ENCODE measurements at places on chromosomes 6 and 20.

DNA sequence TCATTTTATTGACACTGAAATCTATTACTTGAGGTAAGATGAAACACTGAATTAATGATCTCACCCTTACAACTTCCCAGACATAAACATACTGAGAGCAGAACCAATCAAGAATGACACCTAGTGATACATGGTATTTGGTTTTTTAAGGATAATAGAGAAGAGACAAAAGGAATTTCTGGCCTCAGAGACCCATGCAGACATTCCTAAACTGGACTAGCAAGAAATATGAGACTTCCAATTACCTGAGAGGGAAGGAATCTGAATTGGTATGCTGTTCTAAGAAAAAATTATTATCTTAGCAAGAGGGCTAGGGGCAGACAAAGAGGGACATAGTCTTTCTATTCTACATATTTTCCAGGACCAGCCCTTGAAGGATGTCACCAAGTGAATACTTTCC is 141.1 kb downstream of the BMP5 start:
- no peak for DNase-seq

DNA sequence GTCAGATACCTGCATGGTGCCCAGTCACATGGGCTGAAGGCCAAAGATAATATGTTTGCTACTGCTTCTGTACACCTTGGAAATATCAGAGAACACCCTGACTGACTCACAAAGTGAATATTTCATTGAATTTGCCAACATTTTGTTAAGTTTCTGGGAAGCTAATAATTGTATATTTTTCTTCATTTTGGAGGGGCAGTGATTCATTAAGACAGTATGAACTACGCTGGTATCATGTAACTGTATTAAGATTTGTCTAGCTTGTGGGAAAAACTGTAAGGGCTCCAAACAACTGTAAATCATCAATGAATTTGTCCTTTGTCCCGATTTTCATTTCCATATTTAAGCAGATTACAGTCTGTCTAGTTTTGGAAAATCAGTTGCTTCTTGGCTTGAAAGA is 102.3 kb upstream of the CCN2 start:
- DNase-seq = no peak

GRCh38 chr20:54132612-54133433 is 41.0 kb downstream of the CYP24A1 start:
- DNase-seq = no peak

GRCh38 chr20:22630701-22631100 is 46.3 kb upstream of the FOXA2 start:
- DNase-seq = no peak

GRCh38 chr6:106533054-106533453 is 96.2 kb downstream of the RTN4IP1 start:
- no peak for DNase-seq

GRCh38 chr6:132445201-132445951 is 44.1 kb upstream of the MOXD1 start:
- no peak for DNase-seq

GRCh38 chr20:59164686-59165391 is 1.2 kb downstream of the ZNF831 start:
- no peak for DNase-seq

DNA sequence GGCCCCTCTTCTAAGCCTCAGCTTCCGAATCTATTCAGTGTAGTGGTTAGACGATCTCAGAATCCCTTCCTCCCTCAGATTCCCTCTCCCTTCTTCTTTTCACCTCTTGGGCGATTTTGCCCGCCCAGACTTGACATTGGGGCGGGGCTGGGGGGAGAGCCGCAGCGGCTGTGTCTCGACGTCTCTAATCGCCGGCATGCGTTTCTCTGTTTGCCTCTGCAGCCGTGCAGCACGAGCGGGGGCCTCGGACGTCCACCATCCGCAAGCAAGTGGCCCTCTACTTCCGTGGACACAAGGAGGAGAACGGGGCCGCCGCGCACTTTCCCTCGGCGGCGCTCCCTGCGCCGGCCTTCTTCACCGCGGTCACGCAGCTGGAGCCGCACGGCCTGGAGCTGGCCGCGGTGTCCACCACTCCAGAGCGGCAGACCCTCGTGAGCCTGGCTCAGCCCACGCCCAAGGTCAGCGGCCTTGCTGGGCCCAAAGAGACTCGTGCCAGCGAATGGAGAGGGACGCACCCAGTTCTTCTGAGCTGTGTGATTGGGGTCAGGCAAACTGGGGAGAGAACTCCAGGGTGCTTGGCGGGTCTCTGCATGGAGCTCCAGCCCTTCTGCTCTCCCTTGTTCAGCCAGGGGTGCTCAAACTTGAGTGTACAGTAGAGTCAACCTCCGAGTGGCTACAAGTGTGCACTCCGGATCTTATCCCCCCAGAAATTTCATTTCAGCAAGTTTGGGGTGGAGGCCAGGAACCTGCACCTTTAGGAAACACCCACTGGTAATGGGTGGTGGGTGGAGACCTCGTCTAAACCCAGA is 10.7 kb downstream of the NR2E1 start:
- DNase-seq = no peak

GRCh38 chr20:60641879-60642447 is 610.1 kb upstream of the CDH4 start:
- DNase-seq = no peak

DNA sequence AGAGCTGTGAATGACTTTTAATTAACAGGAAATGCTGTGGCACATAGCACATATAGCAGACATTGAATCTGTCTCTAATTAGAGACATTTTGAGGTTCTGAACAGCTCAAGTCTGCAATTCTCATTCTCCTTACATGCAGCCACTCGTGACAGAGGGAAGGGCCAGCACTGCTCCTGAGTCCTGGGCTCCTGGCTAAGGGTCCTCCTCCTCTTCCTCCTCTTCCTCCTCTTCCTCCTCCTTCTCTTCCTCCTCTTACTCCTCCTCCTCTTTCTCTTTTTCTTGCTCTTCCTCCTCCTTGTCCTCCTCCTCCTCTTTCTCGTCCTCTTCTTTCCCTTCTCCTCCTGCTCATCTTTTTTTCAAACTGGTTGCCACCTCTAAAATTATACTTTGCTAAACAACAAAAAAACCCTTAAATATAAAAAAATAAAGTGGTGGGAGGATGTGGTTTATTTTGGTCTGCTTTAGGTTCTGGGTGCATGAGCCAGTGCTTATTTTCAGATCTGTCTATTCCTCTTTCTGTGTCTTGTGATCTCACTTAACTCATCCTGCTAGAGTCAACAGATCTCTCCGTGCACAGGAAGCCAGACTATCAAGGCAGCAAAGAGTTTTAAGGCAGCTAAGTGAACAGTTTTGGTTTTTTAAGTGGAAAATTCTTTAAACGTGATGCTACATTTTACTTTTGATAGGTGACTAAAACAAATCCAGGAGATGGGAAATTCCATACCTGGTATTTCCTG is 159.3 kb downstream of the CD83 start:
- no peak for DNase-seq

DNA sequence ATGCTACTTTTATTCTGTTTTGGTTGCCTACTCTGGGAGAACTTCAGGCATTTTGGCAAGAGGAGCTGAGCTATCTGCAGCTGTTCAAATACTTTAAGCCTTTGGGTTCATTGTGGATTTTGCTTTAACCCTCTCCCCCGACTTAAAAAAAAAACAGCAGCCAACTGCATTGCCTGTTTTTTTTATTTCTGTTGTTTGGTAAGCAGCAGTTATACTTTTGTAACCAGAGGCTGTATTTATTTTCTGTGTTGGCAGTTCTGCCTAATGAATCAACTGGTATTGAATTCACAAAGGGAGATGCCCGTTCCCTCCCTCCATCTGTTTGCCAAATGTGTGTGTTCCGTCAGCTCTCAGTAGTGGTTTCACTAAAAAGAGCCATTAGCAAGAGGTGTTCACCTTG is 484.0 kb downstream of the UTRN start:
- DNase-seq = no peak

GRCh38 chr6:3165631-3166534 is 8.5 kb upstream of the TUBB2A start:
- no peak for DNase-seq

GRCh38 chr6:43669922-43670622 is 17.5 kb downstream of the MRPS18A start:
- no peak for DNase-seq

DNA sequence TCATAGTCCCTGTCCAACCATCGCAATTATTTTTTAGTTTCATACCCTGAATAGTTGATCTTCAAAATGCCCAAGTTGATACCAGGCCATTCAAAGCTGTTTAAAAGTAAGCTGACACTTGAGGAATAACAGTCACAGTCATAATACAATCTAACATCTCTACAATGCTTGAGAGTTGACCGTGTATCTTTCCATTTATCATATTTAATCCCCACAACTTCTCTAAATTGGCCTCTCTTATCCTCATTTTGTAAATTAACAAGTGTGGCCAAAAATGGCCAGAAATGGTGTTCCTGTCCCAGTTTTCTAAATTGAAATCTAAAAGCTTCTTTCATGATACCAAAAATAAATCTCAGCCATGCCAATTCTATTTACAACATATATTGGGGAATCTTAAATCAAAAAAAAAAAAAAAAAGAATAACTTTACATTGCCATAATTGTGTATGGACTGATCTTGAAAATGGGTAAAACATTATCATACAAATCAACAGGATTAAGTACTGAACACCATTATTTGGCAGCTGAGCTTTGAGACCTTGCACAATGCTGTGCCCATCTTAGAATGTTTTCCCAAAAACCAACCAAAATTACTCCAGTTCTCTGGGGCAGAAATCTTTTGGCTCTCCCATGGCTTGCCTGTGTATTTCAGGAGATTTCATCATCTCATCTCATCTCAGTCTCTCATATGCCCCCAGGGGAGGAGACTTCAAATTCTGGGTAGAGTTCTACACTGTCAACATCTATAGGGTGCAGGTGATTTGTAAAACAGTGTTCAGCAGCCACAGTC is 448.7 kb upstream of the JARID2 start:
- DNase-seq = no peak

DNA sequence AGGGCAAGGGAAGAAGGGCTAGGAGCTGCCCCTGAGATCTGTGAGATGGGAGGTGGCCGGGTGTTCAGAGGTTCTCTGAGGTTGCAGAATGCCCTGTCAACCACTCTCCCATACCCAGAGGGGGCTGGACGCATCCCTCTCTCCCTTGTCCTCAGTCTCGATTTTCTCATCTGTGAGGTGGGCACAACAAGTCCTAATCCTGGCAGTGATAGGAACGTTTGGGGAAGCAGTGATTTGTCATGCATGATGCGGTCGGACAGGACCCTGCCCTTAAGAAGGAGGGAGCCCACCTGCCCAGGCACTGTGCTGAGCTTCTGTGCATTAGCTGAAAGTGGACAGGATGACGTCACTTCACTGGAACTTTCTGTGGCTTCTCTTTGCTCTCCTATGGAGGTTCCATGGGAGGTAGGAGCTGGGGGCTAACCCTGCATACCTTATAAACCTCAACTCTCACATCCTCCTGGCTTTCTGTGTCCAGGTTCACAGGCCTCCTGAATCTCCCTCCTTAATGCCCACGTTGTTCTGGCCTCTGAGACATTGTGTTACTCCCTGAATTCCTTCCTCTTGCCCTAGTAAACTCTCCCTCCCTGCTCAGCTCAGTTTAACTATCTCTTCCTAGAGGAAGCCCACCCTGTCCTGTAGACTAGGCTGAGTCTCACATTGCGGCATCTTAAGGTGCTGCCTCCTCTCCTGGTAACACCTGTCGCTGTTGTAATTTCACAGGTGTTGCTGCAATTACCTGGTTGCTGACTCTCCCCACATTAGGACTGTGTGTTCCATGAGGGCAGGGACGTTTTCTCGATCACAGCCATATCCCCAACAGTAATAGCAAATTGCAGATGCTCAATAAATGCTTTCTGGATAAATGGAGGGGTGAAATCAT is 30.1 kb upstream of the CSNK2A1 start:
- no peak for DNase-seq

GRCh38 chr6:133973109-133973971 is 20.3 kb downstream of the TBPL1 start:
- no peak for DNase-seq

DNA sequence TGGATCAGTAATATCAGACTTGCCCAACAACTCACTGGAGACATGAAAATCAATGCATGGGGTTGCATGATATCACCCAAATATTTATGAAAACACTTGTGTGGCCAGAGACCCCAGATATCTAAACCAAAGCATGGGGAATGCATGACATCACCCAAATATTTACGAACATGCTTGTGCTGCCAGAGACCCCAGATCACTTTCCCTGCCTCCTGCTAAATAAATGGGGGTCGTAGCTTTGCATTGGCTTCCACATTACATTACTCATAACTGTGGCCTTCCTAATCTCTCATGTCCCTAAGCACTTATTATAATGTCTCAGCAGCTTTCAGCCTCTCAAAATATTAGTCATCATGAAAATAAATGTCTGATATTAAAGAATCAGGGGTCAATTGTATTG is 838.0 kb upstream of the DEFB115 start:
- DNase-seq = no peak

GRCh38 chr20:3787324-3788014 is 929 bp upstream of the CENPB start:
- DNase-seq = no peak

- no peak for DNase-seq
Observed at GRCh38 chr6:91653895-91654294, 1067.0 kb upstream of the MAP3K7 start.

DNA sequence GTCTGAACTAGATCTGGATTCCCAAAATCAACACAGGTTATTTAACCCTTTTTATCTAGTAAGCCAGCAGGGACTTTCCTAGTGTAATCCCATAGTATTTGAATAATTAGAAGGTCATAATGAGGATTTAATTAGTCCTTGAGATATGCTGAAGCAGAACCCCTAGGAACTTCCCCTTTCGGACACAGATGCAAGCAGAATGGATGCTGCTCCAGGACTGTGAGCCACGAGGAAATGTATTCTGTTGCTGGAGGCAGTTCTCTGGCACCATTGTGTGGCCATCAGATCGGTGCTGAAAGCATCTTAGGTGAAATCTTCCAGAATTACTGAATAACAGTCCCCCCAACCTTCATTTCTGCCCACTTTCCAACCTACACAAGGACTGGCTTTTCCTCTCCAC is 206.9 kb downstream of the TMEM242 start:
- DNase-seq = no peak

GRCh38 chr6:3671382-3671781 is 80.1 kb downstream of the PXDC1 start:
- DNase-seq = no peak

DNA sequence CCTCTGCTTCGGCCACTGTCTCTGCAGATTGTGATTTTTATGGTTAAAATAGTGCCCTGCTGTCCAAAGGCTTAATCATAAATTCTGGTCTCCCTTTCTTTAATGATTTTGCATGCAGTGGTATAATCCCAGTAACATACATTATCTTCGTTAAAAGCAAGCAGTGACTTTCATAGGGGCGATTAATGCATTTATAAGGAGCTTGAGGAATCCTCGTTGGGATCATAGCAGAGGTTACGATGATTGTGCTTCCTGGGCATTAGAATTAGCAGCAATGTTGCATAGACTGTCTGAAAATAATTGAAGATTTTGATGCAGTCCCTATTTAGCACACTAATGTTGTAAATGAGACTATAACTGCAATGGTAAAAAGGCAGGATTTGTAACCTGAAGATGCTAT is 181.3 kb downstream of the PRL start:
- no peak for DNase-seq
